ENCODE measurements at places on chromosomes 3 and 15. TPM values are rescaled to one million over a fixed set of nuclear protein-coding genes. Genes with fewer than 3 reads are reported as not detected.

Gene CLDN1
- 10.4 TPM for total RNA-seq

Gene CASR
- total RNA-seq = not detected

Gene TAGLN3
- 1.8 TPM for total RNA-seq

Gene LRRN1
- not detected for total RNA-seq

Gene MEX3B
- 10.5 TPM for total RNA-seq

Gene SHC4
- total RNA-seq = 2.6 TPM

Gene PLEKHO2
- total RNA-seq = 23.2 TPM

Gene PRICKLE2
- 47.7 TPM for total RNA-seq

Gene SERINC4
- not detected for total RNA-seq

Gene ZNF774
- total RNA-seq = 2.1 TPM

Gene SLC22A13
- 1.6 TPM for total RNA-seq

Gene TRH
- total RNA-seq = not detected

Gene LDHAL6B
- not detected for total RNA-seq

Gene KLHL40
- not detected for total RNA-seq

Gene SOX14
- total RNA-seq = not detected

Gene ATP8B4
- total RNA-seq = 0.42 TPM

Gene RAB43
- 33.1 TPM for total RNA-seq

Gene CACNA1D
- not detected for total RNA-seq

Gene CCRL2
- not detected for total RNA-seq

Gene SHF
- total RNA-seq = 1.5 TPM

Gene CACNA2D2
- total RNA-seq = not detected

Gene CYP1A2
- not detected for total RNA-seq

Gene AQR
- 30.3 TPM for total RNA-seq

Gene STRIT1
- not detected for total RNA-seq

Gene GOLGA8G
- total RNA-seq = under 0.01 TPM

Gene RLBP1
- not detected for total RNA-seq

Gene ABHD17C
- total RNA-seq = 3.0 TPM

Gene PPARG
- total RNA-seq = 1.2 TPM

Gene SLC9C1
- 0.30 TPM for total RNA-seq

Gene CORO2B
- 1.8 TPM for total RNA-seq

Gene PSTPIP1
- total RNA-seq = not detected

Gene ADAMTS9
- 6.5 TPM for total RNA-seq

Gene TP63
- not detected for total RNA-seq

Gene RHCG
- not detected for total RNA-seq

Gene PRR20G
- total RNA-seq = not detected

Gene PFKFB4
- total RNA-seq = 46.0 TPM

Gene TNFAIP8L3
- total RNA-seq = 6.6 TPM

Gene SLC27A2
- 0.30 TPM for total RNA-seq

Gene AHSG
- total RNA-seq = under 0.01 TPM

Gene FES
- total RNA-seq = 15.4 TPM

Gene NPAP1
- total RNA-seq = not detected

Gene GTF2A2
- total RNA-seq = 22.8 TPM

Gene AGTR1
- total RNA-seq = 5.7 TPM

Gene FSIP1
- total RNA-seq = 0.65 TPM

Gene COL6A6
- 0.30 TPM for total RNA-seq
